Prostate gland (tissue), 2 donors: ENCODE measurements at places on chromosomes 5 and 9. TPM values are rescaled to one million over a fixed set of nuclear protein-coding genes. Genes with fewer than 3 reads are reported as not detected.

- DNase-seq = no peak
Observed at GRCh38 chr5:71924325-71924724, 182.9 kb upstream of the MAP1B start.

SLC6A19 gene
- 0.09 TPM for total RNA-seq

DNA sequence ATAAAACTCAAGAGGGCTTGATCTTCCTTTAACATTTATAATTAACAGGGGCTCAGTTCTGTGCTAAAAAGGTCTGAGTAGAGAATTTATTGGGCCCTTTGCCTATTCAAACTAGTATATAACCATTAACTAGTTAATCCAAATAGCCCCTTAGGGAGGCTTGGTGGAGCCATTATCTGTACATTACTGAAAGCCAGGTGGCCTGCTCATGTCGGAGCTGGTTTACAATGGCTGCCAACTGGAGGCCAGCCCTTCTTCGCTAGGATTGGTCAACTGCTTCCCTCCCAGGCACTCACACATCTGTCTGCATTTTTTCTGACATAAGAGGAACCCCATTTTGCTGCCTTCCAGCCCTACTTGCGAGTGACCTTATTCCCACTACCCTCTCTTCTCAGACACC lies 30.4 kb upstream of the NDFIP1 start:
- DNase-seq = no peak

GRCh38 chr5:176547802-176548201 lies 1.3 kb upstream of the CDHR2 start:
- no peak for DNase-seq

SPAG8 gene
- 0.68 TPM for total RNA-seq

DNA sequence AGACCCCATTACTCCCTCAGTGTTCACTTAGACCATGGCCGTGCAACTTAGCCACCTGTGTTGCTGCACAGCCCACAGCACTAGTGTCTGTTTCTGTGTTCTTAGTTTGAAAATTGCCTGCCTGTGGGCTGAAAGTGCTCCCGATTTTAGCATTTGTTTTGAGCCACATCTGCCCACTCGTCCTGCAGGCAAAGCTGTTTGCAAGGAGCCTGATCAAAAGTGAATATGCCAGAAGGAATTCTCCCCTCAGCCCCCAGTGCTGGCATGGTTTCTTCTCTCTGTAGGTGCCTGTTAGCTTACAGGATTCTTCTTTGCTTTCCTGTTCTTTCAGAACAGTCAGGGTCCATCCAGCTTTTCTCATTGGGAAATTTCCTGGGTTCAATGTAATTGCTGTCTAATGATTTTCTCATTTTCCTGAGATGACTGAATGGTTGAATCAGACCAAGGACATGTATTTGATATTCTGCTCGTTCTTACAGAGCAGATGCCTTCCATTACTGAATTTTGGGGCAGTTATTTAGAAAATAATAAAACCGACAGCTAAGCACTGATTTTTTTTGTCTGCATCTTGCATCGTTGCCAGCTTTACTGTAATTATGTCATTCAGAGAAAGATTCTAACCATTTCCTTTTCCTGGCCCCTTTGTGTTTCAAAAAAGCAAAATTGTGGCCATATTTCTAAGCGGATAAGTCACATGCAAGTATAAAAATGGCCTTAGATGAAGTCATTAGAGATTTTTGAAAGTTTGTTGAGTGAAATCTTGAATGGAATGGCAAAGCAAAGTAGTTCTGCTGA lies 111.1 kb upstream of the CKMT2 start:
- DNase-seq = no peak

- no peak for DNase-seq
Observed at GRCh38 chr9:7408845-7409244, 390.7 kb downstream of the DMAC1 start.

OSMR gene
- total RNA-seq = 14.3 TPM

GRCh38 chr9:33300546-33300945 lies 10.2 kb downstream of the NFX1 start:
- no peak for DNase-seq

GRCh38 chr5:113378081-113378480 lies 56.7 kb downstream of the TSSK1B start:
- no peak for DNase-seq

GRCh38 chr5:149414405-149415065 lies 35.4 kb upstream of the IL17B start:
- no peak for DNase-seq
